ENCODE measurements at places on chromosomes 2 and 18.

- DNase-seq, result no peak
These were observed 297.8 kb downstream of the DLGAP1 start for GRCh38 chr18:4157352-4157751.

DNA sequence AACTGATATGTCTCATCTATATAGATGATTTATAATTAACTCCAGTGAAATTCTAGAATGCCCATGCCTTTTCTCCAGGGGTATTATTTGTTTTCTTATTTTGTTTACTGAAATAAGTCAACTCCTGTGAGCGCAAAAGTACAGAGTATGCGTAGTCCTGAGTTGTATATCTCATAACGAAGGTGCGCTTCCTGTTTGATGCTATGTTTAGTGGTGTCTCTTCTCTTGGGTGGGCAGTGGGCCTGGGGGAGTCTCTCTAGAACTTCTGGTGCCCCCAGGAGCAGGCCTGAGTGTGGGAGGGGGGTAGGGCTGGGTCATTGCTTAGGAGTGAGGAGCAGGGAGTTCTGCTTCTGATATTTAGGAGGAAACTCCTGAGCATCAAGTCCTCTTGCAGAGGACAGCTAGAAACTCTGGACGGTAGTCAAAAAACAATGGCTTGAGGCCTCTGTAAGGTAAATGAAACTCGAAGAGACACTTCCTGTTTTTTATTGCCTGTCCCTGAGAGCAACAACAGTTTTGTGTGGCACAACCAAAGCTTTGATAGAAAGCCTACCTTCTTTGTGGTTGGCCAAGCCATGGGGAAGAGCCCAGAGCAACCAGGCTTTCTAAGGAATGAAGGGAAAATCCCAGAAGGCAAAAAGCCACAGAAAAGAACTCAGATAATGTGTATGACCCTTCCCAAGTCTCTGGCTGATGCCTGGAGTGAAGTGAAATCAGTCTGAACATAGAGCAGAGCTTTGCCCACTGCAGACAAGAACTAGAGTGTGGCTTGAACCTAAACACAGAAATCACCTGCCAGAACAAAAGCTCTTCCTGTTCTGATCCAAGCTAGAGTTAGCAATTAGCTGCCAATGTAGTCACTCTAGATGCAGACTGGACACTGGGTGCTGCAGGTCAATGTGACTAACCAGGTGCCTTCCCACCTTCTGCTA, 8.5 kb upstream of the SP140L start:
- no peak for DNase-seq

- no peak for DNase-seq
These were observed 186.8 kb upstream of the PGAP1 start for GRCh38 chr2:197113275-197113711.

DNA sequence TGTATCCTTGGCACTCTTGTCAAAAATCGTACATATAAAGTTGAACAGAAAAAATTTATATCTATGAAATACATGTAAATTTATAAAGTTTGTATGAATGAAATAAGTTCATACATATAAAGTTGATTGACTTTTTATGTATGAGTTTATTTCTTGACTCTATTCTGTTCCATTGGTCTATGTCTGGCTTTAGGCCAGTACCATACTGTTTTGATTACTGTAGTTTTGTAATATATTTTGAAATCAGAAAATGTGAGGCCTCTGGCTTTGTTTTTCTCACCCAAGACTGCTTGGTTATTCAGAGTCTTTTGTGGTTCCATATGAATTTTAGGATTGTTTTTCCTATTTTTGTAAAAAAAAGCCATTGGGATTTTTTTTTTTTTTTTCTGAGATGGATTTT, 41.8 kb upstream of the SP9 start:
- no peak for DNase-seq

DNA sequence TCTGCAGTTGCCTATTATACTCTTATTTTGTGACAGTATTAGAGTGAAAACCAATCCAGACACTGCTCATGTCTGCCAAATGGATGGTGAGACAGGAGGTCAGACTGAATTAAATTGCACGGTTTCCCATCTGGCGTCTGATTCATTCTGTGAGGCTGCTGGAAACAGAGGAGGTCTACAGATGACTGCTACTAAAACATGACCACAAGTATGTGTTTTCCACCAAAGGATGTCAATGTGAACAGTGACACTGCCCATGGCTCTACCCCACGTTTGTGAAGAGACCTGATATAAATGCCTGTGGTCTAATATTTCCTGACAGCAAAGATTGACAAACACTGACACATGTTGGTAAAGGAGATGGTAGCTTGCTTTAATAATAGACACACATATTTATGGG, 104.3 kb upstream of the ST6GAL2 start:
- DNase-seq, result no peak

GRCh38 chr2:219248845-219249202, 3.5 kb downstream of the STK16 start:
- no peak for DNase-seq

- DNase-seq, result no peak
These were observed 64.5 kb downstream of the ITGB1BP1 start for GRCh38 chr2:9358846-9359245.

DNA sequence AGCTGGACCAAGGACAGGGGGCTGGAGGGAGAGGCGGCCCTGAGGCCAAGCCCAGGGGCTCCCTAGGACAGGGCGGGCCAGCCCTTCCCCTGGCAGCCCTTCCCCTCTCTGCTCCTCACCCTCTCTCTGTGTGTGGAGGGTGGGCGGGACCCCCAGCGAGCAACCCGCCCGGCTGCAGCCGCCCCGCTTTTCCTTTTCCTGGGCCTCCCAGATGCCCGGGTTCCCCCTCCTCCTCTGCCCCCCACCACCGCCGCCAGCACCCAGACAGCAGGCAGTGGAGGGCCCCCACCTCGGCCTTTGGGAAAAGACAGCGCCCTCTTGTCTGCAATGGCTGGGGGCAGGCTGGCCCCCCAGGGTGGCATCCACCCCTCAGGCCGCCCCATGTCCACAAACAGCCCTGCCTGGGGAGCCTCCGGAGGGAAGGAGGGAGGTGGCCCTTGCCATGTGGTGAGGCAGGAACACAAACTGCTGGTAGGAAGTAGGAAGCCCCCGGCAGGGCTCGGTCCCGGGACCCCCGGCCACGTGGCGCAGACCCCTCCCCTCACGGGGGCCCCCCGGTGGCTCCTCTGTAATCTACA, 135.1 kb upstream of the CTDP1 start:
- DNase-seq, result no peak

GRCh38 chr18:74182335-74182734, 34.0 kb downstream of the TIMM21 start:
- DNase-seq, result no peak

GRCh38 chr2:124698979-124699565, 674.0 kb downstream of the CNTNAP5 start:
- DNase-seq, result no peak

- DNase-seq, result no peak
These were observed 369.9 kb downstream of the LPIN1 start for GRCh38 chr2:12116228-12116750.

DNA sequence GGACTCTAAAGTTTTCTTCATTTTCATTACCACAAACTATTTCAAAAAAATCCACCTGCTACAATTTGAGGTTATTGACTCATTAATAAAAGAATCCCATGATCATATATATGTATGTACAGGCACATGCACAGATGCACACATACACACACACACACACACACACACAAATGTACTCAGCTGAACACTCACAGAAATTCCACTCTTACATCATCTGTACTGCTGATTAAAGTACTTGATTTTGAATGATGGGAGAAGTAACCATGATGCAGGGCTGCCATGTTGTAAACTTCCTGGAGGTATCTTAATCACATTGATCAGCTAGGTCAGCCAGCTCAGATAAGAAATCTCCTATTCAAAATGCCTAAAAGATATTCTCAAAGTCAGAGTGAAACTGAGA, 1313.2 kb upstream of the NRXN1 start:
- DNase-seq, result no peak

- peak; percentile 30 for DNase-seq
These were observed 49.9 kb downstream of the MTCL1 start for GRCh38 chr18:8754995-8755960.

DNA sequence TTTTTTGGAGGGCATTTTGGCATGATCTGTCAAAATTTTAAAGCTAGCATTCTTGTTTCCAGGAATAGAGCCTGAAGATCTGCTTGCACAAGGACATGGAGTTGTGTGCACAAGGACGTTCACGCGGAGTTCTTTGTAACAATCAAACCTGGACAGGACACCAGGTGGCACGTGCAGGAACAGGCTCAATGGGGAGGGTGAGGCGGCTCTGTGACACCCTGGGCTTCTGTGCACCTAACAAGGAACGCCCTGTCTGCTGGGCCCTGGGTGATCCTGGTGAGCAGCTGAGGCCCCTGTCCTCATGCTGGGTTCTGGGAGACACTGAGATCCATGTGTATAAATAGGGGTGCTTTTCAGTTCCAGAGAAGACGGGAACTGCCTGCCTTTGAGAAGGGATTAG, 93.1 kb upstream of the PXDN start:
- DNase-seq, result no peak

All from activated effector memory CD4-positive, alpha-beta T cell treated with Interleukin-2 at 50 U/mL for 16 hours (primary cell).